ENCODE measurements at places on chromosomes 6 and 20. TPM values are rescaled to one million over a fixed set of nuclear protein-coding genes. Genes with fewer than 3 reads are reported as not detected.

Gene RHAG
- 3.5 TPM for total RNA-seq

Gene MUC21
- total RNA-seq = 0.11 TPM

Gene PRSS16
- total RNA-seq = 0.66 TPM

Gene PPP1R14C
- 5.1 TPM for total RNA-seq

Gene UNC93A
- total RNA-seq = not detected
